Sigmoid colon (tissue), 7 donors: ENCODE measurements at places on chromosomes 1 and 21. TPM values are rescaled to one million over a fixed set of nuclear protein-coding genes. Genes with fewer than 3 reads are reported as not detected.

DNA sequence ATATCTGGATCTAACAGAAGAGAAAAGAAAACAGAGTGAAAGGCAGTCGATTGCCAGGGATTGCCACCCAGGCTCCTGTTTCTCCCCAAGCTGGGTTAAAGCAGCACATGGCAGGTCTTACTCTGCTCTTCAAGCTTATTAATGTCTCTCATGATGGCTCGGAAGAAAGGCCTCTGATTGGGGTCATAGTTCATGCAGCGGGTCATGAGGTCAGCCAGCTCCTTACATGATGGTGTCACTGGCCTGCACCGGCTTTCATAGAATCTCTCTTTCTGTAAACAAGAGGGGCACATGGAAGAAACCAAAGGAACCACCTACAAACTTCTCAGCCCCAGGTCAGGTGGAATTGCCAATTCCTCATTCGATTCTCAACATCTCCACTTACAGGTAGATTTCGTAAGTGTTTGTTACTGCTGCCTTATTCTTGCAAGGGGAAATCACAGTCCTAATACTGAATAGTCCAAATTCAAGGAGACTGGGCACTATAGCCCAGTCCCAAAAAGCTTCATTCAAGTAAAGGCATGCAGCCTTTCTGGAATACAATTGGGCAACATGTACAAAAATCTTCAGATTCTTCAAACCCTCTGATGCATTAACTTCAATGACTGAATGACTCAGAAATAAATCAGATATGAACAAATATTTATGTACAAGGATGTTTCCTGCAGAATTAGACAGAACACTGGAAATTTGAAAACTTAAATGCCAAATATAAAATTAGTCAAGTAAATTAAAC, 96.6 kb downstream of the RAVER2 start:
- H3K4me3 ChIP-seq = no peak overlapping the region
- H3K4me1 ChIP-seq = no peaks in the 10 kb centered on the region
- DNase-seq = no peak
- peaks cover 41% of the 10 kb centered on the region for H3K36me3 ChIP-seq
- no peak overlapping the region for H3K27ac ChIP-seq

DNA sequence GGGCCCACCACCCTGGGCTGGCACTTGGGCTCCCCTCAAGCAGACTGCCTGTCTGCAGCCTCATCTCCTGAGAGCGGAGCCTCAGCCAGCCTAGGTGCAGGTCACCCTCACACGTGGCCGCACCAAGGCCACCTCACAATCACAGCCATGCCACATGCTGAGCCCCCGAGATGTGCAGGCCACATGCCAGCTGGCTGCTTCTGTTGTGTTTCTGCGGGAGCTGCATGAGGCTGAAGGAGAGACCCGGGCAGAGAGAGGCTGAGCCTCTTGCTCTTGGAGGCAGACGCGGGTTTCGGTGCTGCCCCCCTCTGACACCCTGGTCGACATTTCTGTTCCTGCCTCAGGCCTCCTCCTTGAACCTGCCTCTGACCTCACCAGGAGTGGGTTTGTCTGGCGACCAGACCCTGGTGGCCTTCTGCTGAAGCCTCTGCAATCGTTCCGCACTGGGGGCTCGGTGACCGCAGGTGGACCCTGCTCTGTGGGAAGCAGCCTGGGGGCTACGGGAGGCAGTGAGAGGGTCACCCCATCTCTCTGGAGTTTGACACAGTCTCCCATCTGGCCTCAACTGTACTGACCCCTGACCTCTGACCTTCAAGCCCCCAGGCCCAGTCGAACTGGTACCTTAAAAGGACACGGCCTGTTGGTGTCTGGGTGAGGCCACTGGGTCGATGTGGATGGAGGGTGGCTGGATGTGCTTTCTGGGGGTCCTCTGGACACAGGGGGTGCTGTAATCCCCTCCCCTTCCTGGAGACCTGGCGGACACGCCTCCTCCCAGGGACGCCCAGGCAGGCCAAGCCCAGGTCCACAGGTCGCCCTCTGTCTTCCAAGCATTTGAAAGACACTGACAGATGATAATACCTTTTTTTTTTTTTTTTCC, 13.0 kb upstream of the C1orf174 start:
- H3K27ac ChIP-seq = no peak overlapping the region
- H3K36me3 ChIP-seq = no peaks in the 10 kb centered on the region

GRCh38 chr1:182602935-182603645, 1.1 kb downstream of the RGS16 start:
- no peaks in the 10 kb centered on the region for H3K27me3 ChIP-seq
- peak overlapping the region; percentile 64 for H3K27ac ChIP-seq
- H3K36me3 ChIP-seq = no peaks in the 10 kb centered on the region
- H3K4me3 ChIP-seq = peak overlapping the region; percentile 50
- no peak for DNase-seq
- H3K4me1 ChIP-seq = peaks cover 25% of the 10 kb centered on the region

DNA sequence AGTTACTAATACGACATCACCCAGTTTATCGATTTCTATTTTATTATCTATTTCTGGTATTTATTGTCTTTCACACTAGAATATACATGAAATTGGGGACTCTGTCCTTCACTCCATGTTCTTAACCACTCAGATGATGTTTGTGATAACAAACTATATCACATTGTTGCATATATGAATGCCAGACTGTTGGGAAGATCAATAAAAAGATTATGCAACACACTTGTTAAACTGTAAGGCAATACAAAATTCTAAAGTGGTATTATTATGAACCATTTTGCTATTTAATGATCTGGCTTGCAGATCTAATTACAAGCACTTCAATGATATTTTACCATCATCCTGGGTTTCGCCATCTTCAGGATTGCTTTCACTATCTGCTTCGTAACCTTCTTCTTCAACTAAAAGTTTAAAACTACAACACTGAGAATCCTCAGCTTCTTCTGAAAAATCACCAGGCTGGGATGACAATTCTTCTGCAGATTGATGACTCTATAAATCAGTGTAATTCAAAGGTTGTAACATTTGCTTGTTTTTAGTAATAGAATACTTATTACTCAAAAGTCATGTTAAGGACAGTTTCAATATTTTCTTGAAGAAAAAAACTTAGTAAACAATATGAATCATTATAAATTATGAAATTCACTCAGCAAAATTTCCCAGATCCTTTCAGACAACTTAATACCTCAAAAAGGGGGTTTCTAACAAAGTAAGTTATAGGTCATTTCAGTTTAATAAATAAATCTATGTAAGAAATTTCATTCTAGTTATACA, 63.9 kb downstream of the LYST start:
- no peaks in the 10 kb centered on the region for H3K27me3 ChIP-seq
- no peak overlapping the region for H3K27ac ChIP-seq
- no peak overlapping the region for H3K4me3 ChIP-seq
- DNase-seq = no peak

DNA sequence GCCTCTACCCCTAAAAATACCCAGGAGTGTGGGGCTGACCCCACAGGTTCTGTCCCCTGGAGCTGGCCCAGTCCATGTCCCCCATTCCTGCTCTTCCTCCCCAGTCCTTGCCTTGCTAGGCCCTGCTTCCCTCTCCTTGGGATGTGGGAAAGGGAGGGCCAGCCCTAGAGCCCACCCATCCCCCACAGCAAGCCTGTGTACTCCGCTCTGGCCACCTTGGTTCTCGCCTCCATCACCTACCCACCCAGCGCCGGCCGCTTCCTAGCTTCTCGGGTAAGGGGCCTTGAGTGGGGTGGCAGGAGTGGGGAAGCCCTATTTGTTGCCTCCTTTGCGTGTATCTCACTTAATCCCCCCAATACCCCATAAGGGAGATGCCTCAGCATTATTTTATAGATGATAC, 6.7 kb downstream of the CLCNKB start:
- no peaks in the 10 kb centered on the region for H3K27me3 ChIP-seq
- H3K36me3 ChIP-seq = no peaks in the 10 kb centered on the region
- peaks cover 7% of the 10 kb centered on the region for H3K4me1 ChIP-seq
- H3K4me3 ChIP-seq = no peak overlapping the region

- H3K27me3 ChIP-seq = no peaks in the 10 kb centered on the region
- no peak for DNase-seq
- peaks cover 8% of the 10 kb centered on the region for H3K36me3 ChIP-seq
- H3K4me3 ChIP-seq = no peak overlapping the region
- H3K4me1 ChIP-seq = no peaks in the 10 kb centered on the region
- no peak overlapping the region for H3K27ac ChIP-seq
These were observed 8.8 kb downstream of the CCDC24 start for GRCh38 chr1:44000122-44000665.

GRCh38 chr1:62364721-62365120, 45.5 kb upstream of the KANK4 start:
- H3K36me3 ChIP-seq = no peaks in the 10 kb centered on the region
- H3K27ac ChIP-seq = no peak overlapping the region
- no peaks in the 10 kb centered on the region for H3K4me1 ChIP-seq
- H3K27me3 ChIP-seq = no peaks in the 10 kb centered on the region
- DNase-seq = no peak

GRCh38 chr21:45954261-45954660, 27.3 kb upstream of the COL6A1 start:
- peak; percentile 81 for DNase-seq
- H3K27ac ChIP-seq = peak overlapping the region; percentile 84
- no peak overlapping the region for H3K4me3 ChIP-seq
- H3K4me1 ChIP-seq = peaks cover 53% of the 10 kb centered on the region
- H3K27me3 ChIP-seq = no peaks in the 10 kb centered on the region

GRCh38 chr1:112927462-112927990, 28.5 kb downstream of the SLC16A1 start:
- no peaks in the 10 kb centered on the region for H3K27me3 ChIP-seq
- no peak overlapping the region for H3K27ac ChIP-seq
- H3K4me1 ChIP-seq = peaks cover 8% of the 10 kb centered on the region
- DNase-seq = no peak
- H3K36me3 ChIP-seq = peaks cover 60% of the 10 kb centered on the region

- H3K4me3 ChIP-seq = no peak overlapping the region
- H3K36me3 ChIP-seq = no peaks in the 10 kb centered on the region
- no peak overlapping the region for H3K27ac ChIP-seq
These were observed 34.1 kb downstream of the TSEN15 start for GRCh38 chr1:184085667-184086066.

Gene GPR52
- polyA plus RNA-seq = not detected

Gene ZNF687
- 10.4 TPM for polyA plus RNA-seq

Gene LMX1A
- 0.04 TPM for polyA plus RNA-seq

Gene PODN
- polyA plus RNA-seq = 13.8 TPM

Gene MOV10
- 28.8 TPM for polyA plus RNA-seq

Gene CD1E
- polyA plus RNA-seq = not detected

Gene TMPRSS15
- not detected for polyA plus RNA-seq

Gene CR1L
- polyA plus RNA-seq = not detected

Gene DR1
- polyA plus RNA-seq = 21.6 TPM

Gene ACKR1
- 9.0 TPM for polyA plus RNA-seq
